ENCODE measurements at places on chromosomes 11 and 22. TPM values are rescaled to one million over a fixed set of nuclear protein-coding genes. Genes with fewer than 3 reads are reported as not detected.

DNA sequence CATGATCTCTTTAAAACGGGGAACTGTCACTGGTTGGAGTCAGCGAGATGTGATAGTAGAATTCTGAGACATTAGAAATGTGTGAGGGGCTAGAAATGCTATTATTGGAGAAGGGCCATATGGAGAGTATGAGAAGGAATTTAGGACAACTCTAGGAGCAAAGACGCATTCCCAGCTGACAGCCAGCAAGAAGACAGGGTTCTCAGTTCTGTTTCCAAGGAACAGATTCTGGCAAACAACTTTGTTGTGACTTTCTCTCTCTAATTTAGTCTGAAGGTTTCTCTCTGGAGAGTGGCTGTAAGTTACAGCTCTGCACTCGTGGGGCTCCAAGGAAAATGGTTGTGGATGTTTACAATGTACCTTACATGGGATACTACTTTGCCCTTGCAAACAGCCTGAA lies 876.3 kb downstream of the FAM181B start:
- H3K4me3 ChIP-seq = no peak overlapping the region
- DNase-seq = no peak
- H3K36me3 ChIP-seq = no peaks in the 10 kb centered on the region
- no peak overlapping the region for H3K27ac ChIP-seq
- no peaks in the 10 kb centered on the region for H3K27me3 ChIP-seq

- H3K4me1 ChIP-seq = peaks cover 14% of the 10 kb centered on the region
- H3K27me3 ChIP-seq = no peaks in the 10 kb centered on the region
- peaks cover 28% of the 10 kb centered on the region for H3K36me3 ChIP-seq
- H3K27ac ChIP-seq = no peak overlapping the region
- DNase-seq = no peak
Measured at GRCh38 chr11:67136156-67136555, 17.1 kb downstream of the KDM2A start.

DNA sequence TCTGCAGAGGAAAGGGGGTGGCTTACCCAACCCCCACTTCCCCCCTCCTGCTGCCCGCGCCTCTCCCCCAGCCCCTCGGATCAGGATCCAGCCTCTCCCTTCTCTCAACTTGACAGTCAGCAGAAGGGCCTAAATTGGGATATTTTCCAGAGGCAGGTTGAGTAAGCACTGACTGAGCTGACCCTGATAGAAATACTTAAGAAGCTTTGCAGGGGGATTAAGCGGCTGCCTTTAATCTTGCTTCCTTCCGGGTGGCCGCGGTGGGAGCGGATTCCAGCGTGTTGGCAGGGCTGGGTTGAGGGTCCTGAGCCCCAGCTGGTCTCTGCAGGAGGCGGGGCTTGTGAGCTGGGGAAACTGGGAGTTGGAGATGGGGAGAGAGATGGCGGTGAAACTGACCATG lies 445.2 kb downstream of the NTM start:
- H3K4me1 ChIP-seq = no peaks in the 10 kb centered on the region
- no peaks in the 10 kb centered on the region for H3K36me3 ChIP-seq
- no peak overlapping the region for H3K4me3 ChIP-seq
- no peaks in the 10 kb centered on the region for H3K27me3 ChIP-seq

GRCh38 chr11:34345991-34346480 lies 11.8 kb downstream of the ABTB2 start:
- H3K4me3 ChIP-seq = peak overlapping the region; percentile 52
- no peaks in the 10 kb centered on the region for H3K27me3 ChIP-seq
- H3K4me1 ChIP-seq = peaks cover 91% of the 10 kb centered on the region
- H3K27ac ChIP-seq = peak overlapping the region; percentile 92
- H3K36me3 ChIP-seq = peaks cover 25% of the 10 kb centered on the region

DNA sequence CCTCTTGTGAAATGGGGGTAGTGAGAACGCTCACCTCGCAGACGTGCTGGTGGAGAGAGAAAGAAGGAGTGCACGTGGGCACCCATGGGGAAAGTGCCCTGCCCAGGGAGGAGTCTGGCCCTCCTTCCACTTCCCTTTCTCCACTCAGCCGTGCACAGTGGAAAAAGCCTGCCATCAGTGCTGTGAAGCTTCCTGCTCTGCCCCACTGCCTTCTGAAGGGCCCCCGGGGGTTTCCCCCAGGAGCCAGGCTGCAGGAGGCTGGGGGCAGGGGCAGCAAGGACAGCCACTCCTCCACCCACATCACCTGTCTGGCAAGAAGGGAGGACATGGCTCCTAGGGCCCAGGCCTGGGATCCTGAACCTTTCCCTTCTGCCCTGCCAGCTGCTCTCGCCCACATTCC lies 7.6 kb downstream of the TP53I11 start:
- H3K4me3 ChIP-seq = no peak overlapping the region
- H3K27ac ChIP-seq = no peak overlapping the region
- no peaks in the 10 kb centered on the region for H3K36me3 ChIP-seq
- H3K4me1 ChIP-seq = no peaks in the 10 kb centered on the region
- H3K27me3 ChIP-seq = peaks cover 18% of the 10 kb centered on the region

- no peaks in the 10 kb centered on the region for H3K4me1 ChIP-seq
- no peaks in the 10 kb centered on the region for H3K36me3 ChIP-seq
- H3K27ac ChIP-seq = no peak overlapping the region
- DNase-seq = no peak
- H3K27me3 ChIP-seq = peaks cover 74% of the 10 kb centered on the region
Measured at GRCh38 chr11:74719011-74719410, 12.2 kb downstream of the CHRDL2 start.

DNA sequence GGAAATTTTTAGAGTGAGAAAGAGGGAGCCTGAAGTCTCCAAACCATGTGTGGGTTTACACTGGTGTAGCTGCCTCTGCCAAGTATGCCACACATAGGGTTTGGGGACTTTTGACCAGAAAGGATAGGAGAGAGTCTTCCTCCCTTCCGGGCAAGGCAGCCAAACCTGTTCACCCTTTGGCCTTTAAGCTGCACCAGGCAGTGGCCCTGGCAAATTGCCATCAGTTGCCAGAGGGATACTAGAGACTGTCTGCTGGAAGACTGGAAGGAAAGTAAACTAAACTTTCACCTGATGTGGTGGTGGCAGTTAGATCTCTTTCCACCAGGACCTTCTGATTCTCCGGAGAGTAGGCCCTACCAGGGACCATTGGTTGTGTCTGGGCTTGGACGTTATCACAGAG lies 1263.2 kb downstream of the FAM181B start:
- H3K4me3 ChIP-seq = no peak overlapping the region
- DNase-seq = no peak
- H3K4me1 ChIP-seq = no peaks in the 10 kb centered on the region

GRCh38 chr11:17821648-17822400 lies 87.2 kb downstream of the KCNC1 start:
- DNase-seq = no peak
- no peaks in the 10 kb centered on the region for H3K4me1 ChIP-seq
- no peaks in the 10 kb centered on the region for H3K27me3 ChIP-seq
- no peak overlapping the region for H3K27ac ChIP-seq
- no peaks in the 10 kb centered on the region for H3K36me3 ChIP-seq
- no peak overlapping the region for H3K4me3 ChIP-seq

- H3K36me3 ChIP-seq = no peaks in the 10 kb centered on the region
- no peaks in the 10 kb centered on the region for H3K4me1 ChIP-seq
- no peak overlapping the region for H3K4me3 ChIP-seq
- no peak overlapping the region for H3K27ac ChIP-seq
Measured at GRCh38 chr11:79264284-79264683, 176.5 kb downstream of the TENM4 start.

- no peak overlapping the region for H3K27ac ChIP-seq
- no peak overlapping the region for H3K4me3 ChIP-seq
- no peak for DNase-seq
Measured at GRCh38 chr11:18229501-18229900, 7.1 kb downstream of the SAA4 start.

DNA sequence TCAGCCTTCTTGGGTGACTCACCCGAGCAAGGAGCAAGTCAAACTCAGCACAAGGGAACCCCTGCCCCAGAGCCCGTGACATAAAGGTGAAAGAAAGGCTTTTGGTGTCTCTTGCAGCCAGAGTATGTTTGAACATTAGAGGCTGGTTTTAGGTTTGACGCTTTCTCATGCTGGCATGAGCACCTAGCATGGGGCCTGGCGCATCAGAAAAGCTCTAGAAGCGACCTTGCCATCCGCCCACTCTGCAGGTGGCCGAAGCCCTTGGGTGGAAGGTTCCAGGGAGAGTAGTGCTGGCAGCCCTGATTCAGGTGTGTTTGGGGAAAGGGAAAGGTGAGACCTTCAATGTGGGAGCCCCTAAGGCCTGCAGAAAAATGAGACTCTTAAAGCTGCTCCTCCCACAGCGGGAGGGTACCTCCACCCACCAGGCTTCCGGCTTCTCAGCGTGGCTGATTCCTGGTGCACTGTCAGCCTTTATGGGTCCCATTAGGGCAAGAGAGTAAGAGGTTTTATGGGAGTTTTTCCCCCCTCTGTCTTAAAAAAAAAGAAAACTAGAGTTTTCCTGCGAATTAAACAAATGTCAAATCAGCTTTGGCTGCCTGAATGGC lies 88.4 kb downstream of the GRIK4 start:
- no peak overlapping the region for H3K27ac ChIP-seq
- DNase-seq = no peak
- H3K27me3 ChIP-seq = peaks cover 53% of the 10 kb centered on the region
- H3K4me3 ChIP-seq = no peak overlapping the region
- no peaks in the 10 kb centered on the region for H3K4me1 ChIP-seq

- H3K4me1 ChIP-seq = no peaks in the 10 kb centered on the region
- no peak for DNase-seq
- H3K36me3 ChIP-seq = no peaks in the 10 kb centered on the region
- H3K27ac ChIP-seq = no peak overlapping the region
- no peak overlapping the region for H3K4me3 ChIP-seq
Measured at GRCh38 chr11:95557376-95557775, 232.2 kb downstream of the FAM76B start.

DNA sequence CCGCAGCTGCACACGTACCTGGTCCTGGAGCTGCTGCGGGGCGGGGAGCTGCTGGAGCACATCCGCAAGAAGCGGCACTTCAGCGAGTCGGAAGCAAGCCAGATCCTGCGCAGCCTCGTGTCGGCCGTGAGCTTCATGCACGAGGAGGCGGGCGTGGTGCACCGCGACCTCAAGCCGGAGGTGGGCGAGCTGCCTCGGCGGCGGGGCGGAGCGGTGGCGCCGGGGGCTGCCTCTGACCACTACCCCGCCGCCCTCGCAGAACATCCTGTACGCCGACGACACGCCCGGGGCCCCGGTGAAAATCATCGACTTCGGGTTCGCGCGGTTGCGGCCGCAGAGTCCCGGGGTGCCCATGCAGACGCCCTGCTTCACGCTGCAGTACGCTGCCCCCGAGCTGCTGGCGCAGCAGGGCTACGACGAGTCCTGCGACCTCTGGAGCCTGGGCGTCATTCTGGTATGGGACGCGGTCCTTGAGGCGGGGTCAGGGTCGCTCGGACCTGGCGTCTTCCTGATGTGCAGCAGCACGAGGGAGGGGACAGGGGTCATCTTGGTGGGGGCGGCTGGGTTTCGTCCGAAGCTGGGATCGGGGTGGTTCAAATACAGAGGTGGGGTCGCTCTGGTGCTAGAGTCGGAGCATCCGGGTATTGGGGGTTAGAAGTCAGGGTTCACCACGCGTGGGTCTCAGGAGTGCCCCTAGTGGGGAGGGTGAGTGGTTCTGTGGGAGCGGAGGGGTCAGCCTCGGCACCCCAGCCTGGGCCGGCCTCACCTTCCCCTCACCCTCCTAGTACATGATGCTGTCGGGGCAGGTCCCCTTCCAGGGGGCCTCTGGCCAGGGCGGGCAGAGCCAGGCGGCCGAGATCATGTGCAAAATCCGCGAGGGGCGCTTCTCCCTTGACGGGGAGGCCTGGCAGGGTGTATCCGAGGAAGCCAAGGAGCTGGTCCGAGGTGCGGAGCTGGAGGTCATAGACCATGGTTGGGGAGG lies 10.8 kb downstream of the RPS6KA4 start:
- no peaks in the 10 kb centered on the region for H3K27me3 ChIP-seq
- peaks cover 67% of the 10 kb centered on the region for H3K36me3 ChIP-seq

- H3K27me3 ChIP-seq = no peaks in the 10 kb centered on the region
- H3K4me3 ChIP-seq = no peak overlapping the region
- no peak overlapping the region for H3K27ac ChIP-seq
- H3K4me1 ChIP-seq = no peaks in the 10 kb centered on the region
Measured at GRCh38 chr11:111672949-111673348, 70.7 kb downstream of the SIK2 start.

GRCh38 chr11:96755209-96755608 lies 365.4 kb downstream of the JRKL start:
- no peak overlapping the region for H3K27ac ChIP-seq
- H3K4me3 ChIP-seq = no peak overlapping the region
- H3K4me1 ChIP-seq = no peaks in the 10 kb centered on the region
- no peaks in the 10 kb centered on the region for H3K36me3 ChIP-seq

DNA sequence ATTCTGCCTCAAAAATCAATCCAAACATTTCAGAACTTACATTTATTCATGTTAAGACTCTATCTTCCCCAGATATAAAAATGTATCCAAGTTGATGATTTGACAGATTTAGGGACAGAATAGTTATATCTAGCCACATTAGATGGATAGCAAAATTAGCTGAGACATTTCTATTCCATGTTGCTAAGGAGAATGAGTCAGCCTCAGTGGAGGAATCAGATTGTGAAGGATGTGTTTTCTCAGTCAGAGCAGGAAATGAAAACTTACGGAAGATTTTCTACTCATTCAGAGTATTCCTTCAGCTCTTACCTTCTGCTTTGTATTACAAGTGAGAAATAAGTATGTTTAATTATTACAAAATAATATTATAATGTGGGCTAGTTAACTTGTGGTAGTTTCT lies 556.3 kb upstream of the ANO3 start:
- H3K27me3 ChIP-seq = no peaks in the 10 kb centered on the region
- H3K36me3 ChIP-seq = no peaks in the 10 kb centered on the region
- H3K4me1 ChIP-seq = peaks cover 8% of the 10 kb centered on the region
- no peak overlapping the region for H3K27ac ChIP-seq
- no peak for DNase-seq
- no peak overlapping the region for H3K4me3 ChIP-seq

DNA sequence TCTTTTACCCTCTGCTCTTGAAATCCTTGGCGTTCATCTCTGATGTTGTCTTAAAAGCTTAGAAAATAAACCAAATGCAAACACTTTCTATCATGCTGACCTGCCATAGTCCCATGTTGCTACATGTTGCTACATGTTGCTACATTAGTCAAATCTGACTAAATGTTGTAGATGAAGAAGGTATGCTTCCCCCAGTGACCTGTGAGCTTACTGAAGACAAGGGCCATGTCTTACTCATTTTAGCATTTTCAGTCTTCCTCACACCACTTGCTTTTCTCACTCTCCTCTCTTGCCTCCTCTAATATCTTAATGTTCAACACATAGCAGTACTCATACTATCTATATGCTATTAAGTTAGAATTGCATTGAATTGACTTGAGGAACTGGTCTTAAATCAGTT lies 346.4 kb upstream of the MTNR1B start:
- H3K4me3 ChIP-seq = no peak overlapping the region
- no peaks in the 10 kb centered on the region for H3K27me3 ChIP-seq
- DNase-seq = no peak
- no peak overlapping the region for H3K27ac ChIP-seq
- peaks cover 12% of the 10 kb centered on the region for H3K4me1 ChIP-seq

Gene FGF3
- total RNA-seq = not detected

Gene TLCD5
- total RNA-seq = 5.9 TPM

Gene CCDC87
- 0.91 TPM for total RNA-seq

Gene PLAAT2
- total RNA-seq = 9.5 TPM

Gene ASRGL1
- total RNA-seq = 30.3 TPM

Gene LMO2
- total RNA-seq = 1.3 TPM

Gene CHRNA10
- 6.5 TPM for total RNA-seq

Gene MFNG
- 22.1 TPM for total RNA-seq

Gene CSNK2A3
- 0.86 TPM for total RNA-seq

Gene TEX12
- not detected for total RNA-seq

All from Calu3 (cell line).